ENCODE measurements at places on chromosomes 4 and X. TPM values are rescaled to one million over a fixed set of nuclear protein-coding genes. Genes with fewer than 3 reads are reported as not detected.

DNA sequence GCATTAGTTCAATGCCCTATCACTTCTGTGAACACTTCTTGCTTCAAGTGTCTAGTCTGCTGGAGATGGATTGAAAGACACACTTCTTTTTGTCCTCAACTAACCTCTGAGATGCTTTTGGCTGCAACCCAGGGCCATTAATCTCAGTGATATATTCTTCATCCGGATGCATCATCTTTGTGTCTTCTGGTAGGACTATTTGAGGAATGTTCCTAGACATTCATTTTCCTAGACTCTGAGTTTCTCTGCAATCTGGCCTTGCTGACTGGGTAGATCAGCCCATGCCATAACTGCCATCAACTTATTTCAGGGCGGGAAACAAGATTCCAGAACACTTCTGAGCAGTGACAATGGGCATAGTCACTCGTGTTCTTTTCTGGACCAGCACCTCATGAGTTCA is 329.4 kb downstream of the PDGFC start:
- DNase-seq, result no peak

GRCh38 chr4:13601848-13602247 is 25.7 kb downstream of the BOD1L1 start:
- DNase-seq, result no peak

- no peak for DNase-seq
Measured at GRCh38 chr4:75895744-75896314, 6.4 kb downstream of the PPEF2 start.

SLC6A14 gene
- not detected for total RNA-seq

All from posterior vena cava (tissue), 2 donors.